Left lung (tissue), 14 donors: ENCODE measurements at places on chromosomes 6 and 20. TPM values are rescaled to one million over a fixed set of nuclear protein-coding genes. Genes with fewer than 3 reads are reported as not detected.

ISM1 gene
- 9.8 TPM for total RNA-seq

MCHR2 gene
- total RNA-seq: not detected

DNA sequence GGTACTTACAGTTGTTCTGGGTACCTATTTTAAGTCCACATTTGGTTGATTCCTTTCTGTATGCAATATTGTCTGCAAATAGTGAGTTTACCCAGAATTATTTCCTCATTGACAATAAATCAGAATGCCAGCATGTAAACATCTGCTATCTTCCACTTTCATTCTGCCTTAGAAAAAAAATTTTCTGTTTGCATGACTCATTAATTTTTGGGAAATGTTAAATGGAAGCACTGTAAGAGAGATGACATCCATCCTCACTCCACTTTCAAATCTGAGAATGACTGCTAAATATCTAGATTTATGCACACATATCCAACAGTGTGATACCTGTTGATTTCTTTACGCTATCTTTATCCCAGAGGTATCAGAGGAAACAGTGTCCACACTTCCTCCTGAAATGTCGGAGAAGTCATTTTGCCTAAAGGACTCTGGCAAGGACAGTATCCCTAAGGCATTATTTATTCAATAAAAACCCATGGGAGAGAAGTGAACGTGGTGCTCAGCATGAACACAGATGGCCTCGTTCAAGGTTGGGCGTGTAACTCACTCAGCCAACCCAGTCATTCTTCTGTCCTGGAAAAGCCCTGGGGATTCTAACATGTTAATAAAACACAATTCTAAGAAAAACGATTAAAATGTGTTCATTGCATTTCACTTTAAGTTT lies 780.9 kb downstream of the QKI start:
- DNase-seq: no peak

DNA sequence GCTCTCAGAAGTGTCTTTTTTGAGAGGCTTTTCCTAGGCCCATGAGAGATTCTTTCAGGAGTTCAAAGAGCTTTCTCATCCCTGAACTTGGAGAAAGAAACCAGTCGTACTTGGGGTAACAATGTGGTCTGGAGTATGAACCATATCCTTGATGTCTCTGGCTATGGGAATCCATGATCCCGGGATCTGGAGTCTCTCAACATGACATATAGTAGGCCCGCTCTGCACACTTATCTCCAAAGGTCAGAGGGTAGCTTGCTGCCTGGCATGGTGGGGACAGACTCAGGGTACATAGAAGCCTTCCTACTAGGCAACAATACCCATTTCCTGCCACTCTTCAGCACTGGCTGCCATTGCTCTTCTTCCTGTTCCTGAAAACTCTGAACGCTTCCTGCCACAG lies 42.2 kb upstream of the NFATC2 start:
- no peak for DNase-seq

DNA sequence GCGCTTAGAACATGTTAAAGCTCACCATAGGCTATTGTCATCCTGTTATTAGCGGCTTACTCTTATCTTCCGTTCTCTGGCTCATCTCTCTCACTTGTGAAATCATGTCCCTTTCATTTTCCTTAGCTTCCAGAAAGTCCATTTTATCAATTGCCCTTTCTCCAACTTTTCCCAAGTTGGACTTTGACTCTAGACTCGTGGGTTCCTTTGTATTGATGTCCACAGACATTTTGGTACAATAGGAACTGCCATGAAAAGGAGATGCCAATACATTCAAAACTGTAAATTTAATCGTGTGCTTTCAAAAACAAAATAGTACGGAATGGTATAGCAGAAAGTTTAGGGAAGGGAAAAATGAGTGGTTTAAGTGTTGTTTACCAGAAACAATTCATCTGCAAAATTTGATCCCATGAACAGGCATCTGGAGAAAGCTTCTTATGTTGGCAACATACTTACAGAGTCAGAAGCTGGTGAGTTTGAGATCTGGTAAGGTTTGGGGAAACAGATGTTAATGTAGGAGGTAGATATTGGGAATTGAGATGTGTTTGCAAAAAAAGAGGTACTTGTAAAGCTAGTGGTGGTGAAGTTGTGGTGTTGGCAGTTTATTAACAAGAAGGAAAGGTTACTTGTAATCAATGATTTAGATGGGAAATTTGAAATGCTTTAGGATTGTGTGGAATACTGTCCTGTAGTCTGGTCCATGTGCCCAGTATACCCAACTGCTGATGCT lies 10.2 kb upstream of the HIVEP1 start:
- DNase-seq: no peak

DNA sequence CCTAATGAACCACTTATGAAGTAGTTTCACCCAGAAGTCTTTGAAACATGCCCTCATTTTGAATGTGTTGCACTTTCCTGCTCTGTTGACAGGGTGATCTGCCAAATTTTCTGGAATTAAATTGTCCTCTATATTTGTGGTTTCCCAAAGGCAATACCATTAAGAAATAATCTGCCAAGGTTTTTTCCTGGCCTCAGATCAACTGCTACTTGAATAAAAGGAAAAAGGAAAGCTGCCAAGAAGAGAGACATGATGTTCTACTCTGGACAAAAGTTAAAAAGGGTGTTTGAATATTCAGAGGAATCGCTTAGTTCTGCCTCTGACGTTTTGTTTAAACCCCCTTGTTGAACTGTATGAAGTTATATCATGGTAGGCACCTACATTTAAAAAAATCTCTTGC lies 37.4 kb upstream of the ARMH2 start:
- DNase-seq: no peak

DNA sequence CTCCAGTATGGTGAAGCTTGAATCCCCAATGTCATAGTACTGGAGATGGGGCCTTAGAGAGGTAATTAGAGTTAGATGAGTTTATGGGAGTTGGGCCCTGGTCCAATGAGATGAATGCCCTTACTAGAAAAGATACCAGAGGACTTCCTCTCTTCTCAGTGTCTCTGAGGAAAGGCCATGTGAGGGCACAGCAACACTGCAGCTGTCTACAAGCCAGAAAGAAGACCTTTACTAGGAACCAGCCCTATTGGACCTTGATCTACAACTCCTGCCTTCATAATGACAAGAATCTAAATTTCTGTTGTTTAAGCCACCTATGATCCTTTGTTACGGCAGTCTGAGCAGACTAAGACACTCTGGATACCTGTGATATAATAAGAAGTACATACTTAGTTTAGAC lies 31.4 kb upstream of the AKAP7 start:
- no peak for DNase-seq
